PC-3 (cell line): ENCODE measurements at places on chromosomes 7 and 10. TPM values are rescaled to one million over a fixed set of nuclear protein-coding genes. Genes with fewer than 3 reads are reported as not detected.

DNA sequence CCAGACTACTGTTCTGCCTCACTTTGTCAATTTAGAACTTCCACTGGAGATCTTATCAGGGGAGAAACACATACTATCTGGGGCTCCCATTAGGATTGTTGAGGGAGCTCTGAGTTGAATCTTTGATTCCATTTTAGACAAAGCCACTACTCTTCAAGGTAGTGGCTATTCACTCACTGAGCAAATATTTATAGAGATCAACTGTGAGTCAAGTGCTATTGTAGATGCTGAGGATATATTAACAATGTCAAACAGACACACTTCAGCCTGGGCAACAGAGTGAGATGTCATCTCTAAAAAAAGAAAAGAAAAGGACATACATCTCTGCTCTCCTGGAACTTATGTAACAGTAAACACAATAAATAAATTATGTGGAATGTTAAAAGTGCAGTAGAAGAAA, 315.3 kb downstream of the PTEN start:
- DNase-seq, result no peak

SFRP5 gene
- total RNA-seq, result not detected in 2 replicates

DPYSL4 gene
- total RNA-seq, result 10.2 and 10.9 TPM in 2 replicates

RAMP3 gene
- not detected in 2 replicates for total RNA-seq
